Ecto neural progenitor cell (in vitro differentiated cells): ENCODE measurements at places on chromosomes 12 and 14.
A peak's percentile ranks its signal among the peaks of the same experiment; 100 is the strongest.

- DNase-seq, result no peak
Measured at GRCh38 chr14:89563471-89563870, 146.4 kb upstream of the FOXN3 start.

- peak; percentile 57 for DNase-seq
Measured at GRCh38 chr14:99203080-99203479, 68.9 kb downstream of the BCL11B start.

DNA sequence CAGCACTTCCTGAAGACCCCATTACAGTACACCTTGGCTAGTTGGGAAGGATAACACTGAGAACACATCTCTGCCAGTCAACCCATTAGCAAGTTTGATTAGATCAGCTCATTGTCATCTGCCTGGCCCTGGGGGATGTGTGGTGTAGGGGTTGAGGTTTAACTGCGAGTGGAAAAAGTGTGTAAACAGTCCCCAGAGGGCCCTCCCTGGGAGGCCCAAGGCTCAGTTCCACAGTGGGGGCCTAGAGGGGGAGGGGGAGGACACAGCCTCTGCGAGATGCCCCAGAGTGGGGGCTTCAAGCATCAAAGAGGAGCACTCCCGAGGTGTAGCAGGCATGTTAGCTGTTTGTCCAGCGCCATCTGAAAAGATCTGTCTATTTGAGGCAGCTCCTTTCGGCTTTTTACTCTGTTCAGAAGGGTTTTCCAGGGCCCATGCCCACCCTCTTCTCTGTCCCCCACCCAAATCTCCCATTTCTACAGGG is 344 bp downstream of the LPAR5 start:
- no peak for DNase-seq

DNA sequence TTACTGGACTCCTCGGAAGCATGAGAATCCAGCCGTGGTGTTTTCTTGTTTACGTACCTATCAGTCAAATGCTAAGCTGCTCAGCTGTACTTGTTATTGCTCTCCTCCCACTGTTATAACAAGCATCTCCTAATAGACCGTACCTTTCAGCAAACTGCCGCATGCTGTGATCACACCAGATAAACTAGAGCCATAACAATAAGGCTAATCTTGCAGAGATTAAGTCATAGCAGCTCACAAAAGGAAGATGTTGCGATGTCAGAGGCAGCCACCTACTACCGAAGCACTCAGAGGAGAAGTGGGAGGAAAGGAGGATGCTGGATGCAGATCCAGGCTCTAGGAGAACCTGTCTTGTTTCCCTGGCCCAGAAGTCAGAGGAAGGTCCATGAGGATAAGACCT is 196.0 kb downstream of the GALC start:
- no peak for DNase-seq

GRCh38 chr14:77574446-77575115 is 41.9 kb downstream of the SPTLC2 start:
- DNase-seq, result no peak

- DNase-seq, result no peak
Measured at GRCh38 chr12:131883521-131883900, 10.9 kb upstream of the ULK1 start.
